ENCODE measurements at places on chromosomes 16 and 17.

- no peak for DNase-seq
These were observed 1.0 kb downstream of the NOG start for GRCh38 chr17:56594320-56595107.

- DNase-seq: no peak
These were observed 139.7 kb downstream of the SEC14L1 start for GRCh38 chr17:77280304-77281121.

DNA sequence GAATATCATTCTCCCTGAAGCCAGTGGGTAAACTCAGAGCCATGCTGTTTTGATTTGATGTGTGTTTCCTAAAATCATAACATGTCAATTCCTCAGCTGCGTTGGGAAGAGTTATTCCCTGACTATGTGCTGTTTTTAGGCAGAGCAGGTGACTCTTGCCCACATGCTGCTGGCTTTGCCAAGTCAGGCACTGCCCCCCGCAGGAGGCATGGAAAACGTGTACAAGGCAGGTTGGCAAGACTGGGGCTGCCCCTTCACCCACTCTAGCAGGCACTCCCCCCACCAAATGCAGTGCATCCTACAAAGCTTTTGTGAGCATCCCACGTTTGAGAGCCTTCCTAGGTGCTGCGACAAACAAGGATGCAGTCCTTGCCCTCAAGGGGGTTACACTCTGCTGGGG, 38.3 kb upstream of the NAT9 start:
- DNase-seq: no peak

DNA sequence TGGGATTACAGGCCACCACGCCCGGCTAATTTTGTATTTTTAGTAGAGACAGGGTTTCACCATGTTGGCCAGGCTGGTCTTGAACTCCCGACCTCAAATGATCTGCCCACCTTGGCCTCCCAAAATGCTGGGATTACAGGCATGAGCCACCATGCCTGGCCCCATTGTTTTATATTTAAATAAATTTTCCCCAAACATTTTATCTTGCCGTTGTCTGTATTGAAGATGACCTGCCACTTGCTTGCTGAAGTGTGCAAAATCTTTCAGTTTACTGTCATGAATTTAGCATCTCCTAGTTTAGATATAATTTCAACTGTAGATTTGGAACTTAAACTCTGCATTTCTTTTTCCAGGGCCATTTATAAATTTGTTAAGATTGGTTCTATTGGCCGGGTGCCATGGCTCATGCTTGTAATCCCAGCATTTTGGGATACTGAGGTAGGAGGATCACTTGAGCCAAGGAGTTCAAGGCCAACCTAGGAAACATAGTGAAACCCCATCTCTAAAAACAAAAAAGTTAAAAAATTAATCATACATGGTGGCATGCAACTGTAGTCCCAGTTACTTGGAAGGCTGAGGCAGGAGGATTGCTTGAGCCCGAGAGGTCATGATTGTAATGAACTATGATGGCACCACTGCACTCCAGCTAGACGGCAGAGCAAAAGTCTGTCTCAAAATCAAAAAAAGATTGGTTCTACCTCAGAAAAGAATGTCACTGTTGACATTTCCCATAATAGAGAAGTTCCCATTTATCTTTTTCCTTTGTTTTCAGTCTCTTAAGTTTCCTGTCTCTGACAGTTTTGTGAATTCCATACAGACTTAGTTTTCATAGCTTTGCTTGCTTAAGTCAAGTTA, 84.4 kb downstream of the VMP1 start:
- DNase-seq: no peak

DNA sequence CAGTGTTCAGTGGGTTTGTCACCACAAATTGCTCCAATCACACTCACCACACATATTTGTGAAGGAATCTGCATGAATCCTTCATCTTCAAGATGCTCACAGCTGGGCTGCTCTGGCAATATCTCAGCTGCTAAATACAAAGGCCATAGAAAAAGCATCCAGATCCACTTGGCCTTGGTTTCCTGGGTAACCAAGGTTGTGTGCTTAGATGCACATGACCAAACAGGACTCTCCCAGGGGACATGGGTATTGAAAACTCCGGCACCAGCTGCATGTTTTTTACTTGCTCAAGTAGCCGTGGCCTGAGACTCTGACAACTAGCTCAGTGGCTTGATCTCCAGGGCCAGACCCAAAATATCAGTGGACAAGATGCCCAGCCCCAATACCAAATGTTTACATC, 131.3 kb downstream of the CBLN1 start:
- DNase-seq: no peak

DNA sequence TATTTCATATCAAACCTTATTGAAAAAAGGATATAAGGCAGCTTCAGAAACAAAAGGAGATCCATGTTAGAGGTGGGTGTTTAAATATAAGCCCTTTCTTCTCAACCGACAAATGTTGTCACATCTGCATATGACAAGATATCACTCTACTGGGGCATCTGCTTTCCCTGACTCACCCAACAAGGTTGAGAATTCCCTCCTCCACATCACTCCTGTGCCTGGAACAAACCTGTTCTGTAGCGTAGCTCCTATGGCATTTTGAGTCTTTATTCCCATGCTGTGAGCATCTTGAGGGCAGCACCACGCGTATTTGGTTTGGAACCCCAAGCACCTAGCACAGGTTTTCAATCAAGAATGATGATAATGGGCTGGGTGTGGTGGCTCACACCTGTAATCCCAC, 59.4 kb upstream of the ZFHX3 start:
- no peak for DNase-seq

DNA sequence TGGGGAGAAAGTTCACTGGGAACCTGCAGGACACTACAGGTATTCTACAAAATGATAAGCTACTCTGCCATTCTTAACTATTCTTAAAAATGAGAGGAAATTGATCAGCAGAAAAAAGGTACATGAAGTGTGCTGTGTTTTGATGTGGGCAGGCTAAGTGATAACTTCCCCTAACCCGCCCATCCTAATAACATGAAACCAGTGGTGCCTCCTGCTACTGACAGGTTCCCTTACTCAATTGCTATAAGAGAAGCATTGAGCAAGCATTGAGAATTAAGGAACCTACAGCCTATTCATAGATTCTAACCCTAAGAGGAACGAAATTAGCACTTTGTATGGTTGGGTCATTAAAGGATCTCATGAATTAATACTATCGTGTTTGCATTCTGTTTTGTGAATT, 18.9 kb downstream of the XYLT1 start:
- no peak for DNase-seq

DNA sequence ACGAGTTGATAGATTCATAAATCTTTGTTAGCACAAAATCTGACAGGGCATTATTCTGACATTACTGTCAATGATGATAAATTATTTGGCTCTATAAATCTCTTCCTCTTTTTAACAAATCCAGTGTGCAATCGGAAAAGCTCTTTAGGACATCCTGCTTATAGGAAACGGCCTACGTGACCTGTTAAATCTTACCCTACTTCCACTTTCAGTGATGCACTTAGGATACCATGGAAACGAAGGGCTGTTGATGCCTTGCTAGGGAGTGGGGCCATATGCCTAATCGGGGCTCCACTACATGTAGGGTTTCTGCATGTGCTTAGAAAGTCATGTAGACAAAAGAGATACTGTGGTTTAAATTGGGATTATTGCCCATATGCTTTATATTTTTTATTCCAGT, 27.2 kb downstream of the ZNF594 start:
- DNase-seq: no peak

GRCh38 chr16:71902656-71903365, 7.5 kb downstream of the IST1 start:
- DNase-seq: no peak

GRCh38 chr16:49474741-49475140, 101.1 kb downstream of the C16orf78 start:
- DNase-seq: no peak

- no peak for DNase-seq
These were observed 64.3 kb upstream of the RBL2 start for GRCh38 chr16:53369921-53370320.
